ENCODE measurements at places on chromosomes 6 and 20.

DNA sequence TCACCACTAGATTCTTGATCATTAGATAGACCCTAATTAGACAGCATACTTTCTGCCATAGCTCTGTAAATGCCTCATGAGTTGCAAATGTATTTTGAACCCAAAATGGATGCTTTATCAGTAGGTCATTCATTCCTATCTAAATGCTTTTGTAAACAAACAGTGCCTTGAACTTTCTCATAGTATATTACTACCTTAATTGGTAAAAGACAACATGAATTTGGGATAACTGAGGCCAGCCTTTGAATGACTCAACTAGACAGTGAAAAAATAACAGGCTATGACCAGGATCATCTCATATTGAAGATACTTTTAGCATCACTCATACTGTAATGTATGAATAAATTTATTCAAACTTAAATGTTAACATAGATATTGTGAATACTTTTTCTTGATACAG lies 37.0 kb upstream of the PRL start:
- no peak for DNase-seq

DNA sequence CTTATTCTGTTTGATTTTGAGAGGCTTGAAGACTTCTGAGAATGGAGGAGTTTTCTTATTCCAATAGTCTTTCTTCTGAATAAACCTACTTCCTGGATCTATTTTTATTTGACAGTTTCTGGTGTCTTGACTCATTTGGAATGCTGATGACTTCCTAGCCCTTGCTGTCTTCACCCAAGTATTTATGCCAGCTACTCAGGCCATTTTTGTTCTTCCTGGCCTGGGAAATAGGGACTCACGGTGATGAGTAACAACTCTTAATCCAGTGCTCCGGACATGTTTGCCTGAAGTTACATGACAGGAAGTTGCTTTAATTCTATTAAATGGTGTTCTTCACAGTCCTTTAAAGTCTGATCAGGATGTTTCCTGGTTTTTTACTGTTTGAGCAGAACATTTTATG lies 272.1 kb upstream of the EYS start:
- no peak for DNase-seq

GRCh38 chr20:25309395-25310267 lies 61.7 kb downstream of the PYGB start:
- no peak for DNase-seq

DNA sequence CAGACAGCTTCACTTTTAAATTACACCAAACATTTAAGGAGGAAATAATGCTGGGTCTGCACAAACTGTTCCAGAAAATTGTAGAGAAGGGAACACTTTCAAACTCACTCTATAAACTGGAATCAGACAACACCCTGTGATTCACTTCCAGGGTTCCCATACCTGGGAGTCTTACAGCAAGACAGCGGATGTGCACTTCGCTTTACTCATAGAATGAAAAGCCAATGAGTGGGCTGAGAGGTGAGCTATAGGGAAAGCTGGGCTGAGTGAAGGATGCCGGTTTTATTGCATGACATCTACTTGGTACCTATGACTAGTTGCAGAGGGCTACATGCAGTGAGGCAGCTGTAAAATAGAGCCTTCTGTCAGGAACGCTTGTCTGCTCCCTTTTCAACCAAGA lies 152.1 kb downstream of the FNDC1 start:
- DNase-seq, result no peak

DNA sequence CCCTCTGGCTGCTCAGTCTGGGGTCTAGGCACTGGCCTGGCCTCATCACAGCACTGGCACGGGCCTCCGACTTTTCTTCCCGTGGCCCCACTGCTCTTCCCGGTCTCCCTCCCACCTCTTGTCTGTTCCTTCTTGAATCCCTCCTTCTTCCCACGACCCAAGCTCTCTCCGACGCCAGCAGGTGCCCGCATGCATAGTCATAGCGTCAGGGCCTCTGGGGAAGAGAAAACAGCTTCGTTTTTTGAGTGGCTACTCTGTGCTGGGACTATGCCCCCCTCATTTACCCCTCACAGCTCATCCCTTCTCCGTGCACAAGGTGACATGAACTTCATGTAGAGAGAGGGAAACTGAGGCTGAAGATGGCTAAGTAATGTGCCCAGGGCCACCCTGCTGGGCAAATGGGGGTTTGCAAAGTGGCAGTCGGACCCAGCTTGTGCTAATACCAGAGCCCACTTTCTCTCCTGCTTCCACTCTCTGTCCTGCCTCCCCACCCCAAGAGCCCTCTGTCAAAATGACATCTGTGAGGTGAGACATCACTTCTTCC lies 59.2 kb downstream of the SYNJ2 start:
- no peak for DNase-seq

- DNase-seq, result peak; percentile 55
Measured at GRCh38 chr6:16761471-16762267, 409 bp upstream of the ATXN1 start.

DNA sequence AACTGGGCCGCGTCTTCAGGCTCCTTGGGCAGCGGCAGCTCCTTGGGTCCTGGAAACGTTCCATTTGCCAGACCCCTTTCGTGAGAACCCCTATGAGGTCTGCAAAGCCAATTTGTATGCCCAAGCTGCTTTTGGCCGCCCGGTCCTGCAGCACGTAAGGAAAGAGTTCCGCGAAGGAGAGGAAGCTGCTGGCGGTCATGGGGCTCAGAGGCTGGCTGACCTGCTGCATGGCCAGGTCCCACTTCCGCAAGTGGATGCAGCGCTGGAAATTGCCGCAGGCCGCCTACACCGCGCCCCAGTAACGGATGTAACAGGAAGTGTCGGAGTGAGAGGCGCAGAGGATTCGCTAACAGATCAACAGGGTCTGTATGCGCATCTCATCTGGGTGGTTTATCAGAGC lies 18.8 kb downstream of the RFPL4B start:
- DNase-seq, result no peak

GRCh38 chr20:44024820-44025580 lies 110.3 kb downstream of the TOX2 start:
- no peak for DNase-seq

DNA sequence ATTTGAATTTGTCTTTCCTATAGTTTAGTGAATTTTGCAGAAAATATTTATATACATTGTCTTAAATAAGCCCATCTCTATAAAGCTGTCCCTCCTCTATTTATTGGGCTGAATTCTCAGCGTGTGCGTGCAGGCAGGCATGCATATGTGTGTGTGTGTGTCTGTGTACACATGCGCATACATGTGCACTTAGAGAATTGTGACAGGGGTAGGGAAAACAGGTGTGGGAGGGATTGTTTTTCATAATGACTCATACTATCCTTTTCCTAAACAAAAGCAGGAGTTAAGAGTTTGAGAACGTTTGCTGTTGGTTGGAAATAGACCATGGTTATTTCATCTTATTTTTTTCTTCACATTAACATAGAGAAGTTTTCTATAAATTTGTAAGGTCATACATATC lies 43.4 kb upstream of the FABP7 start:
- no peak for DNase-seq

DNA sequence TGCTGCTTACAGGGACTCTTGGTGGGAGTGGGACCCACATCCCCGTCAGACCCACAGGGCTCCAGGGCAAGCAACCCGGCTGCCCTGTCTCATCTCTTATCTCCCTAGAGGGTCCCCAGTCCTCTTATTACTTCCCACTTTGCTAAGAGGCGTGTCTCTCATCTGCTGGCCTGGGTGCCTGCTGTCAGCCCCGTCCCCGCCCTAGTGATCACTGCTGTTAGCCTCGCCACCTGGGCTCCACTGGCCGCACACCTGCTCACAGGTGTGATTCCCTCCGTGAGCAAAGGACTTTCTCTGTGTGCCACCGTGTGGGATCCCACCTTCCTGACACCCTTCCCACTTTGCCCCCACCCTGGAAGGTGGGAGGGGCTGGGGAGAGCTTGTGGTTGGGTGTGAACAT lies 57.6 kb downstream of the TCP11 start:
- DNase-seq, result no peak

- no peak for DNase-seq
Measured at GRCh38 chr20:64144144-64144912, 19.9 kb upstream of the MYT1 start.

DNA sequence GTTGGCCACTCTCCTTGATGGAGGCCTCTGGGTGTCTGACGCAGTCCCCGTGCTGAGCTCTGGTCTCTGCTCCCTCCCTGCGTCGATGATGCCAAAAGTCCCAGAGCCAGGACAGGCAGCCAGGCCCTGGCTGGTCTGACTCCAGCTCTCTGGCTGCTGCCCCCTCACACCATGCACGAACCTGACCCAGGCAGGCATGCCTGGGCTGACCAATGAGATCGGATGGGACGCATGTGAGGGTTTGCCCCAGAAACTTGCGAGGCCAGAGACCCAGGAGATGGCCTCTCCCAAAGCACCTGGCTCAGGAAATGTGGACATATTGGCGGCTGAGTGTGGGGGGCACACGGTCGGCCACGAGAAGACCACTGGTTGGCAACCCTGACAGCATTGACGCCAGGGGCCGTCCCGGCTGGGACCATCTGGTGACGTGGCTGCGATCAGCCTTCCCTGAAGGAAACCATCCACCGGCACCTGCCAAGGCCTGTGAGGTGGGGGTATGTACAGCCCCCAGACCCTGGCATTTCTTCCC lies 51.2 kb upstream of the FRMD1 start:
- no peak for DNase-seq

- DNase-seq, result no peak
Measured at GRCh38 chr6:63609231-63609630, 26.4 kb upstream of the PHF3 start.

DNA sequence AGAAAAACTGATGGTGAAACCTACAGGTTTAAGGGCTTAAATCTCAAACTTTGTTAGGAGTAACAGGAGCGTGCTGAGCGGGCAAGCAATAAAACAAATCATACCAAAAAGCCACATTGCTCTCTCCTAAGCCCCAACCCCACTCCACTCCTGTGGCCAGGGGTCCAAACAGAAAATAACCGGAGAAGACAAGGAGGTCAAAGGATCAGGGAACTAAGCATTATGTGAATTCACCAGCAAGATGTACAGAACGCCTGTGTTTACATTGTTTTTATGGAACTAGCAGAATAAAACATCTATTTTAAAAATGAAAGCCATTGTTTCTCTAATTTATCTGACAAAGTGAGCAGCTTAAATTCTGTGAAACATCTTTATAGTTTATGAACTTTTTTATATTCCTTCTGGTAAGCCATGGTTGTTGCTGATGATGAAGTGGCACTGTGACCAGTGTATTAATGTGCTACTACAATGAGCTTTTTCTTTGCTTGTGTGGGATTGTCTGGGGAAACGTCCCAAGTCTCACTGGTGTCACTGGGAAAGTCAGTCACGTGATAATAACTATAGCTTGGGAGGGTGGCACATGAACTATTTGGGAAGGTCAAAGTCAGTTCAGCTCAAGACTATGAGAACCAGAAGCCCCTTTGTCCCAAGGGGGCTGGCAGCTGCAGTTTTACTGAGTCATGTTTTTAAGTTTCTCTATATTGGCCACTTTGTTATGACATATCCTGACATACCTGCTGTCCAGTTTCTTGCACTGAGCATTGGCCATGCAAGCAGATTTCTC lies 9.8 kb downstream of the FAM210B start:
- DNase-seq, result no peak

- peak; percentile 24 for DNase-seq
Measured at GRCh38 chr6:26521600-26522391, 16.4 kb upstream of the HMGN4 start.

DNA sequence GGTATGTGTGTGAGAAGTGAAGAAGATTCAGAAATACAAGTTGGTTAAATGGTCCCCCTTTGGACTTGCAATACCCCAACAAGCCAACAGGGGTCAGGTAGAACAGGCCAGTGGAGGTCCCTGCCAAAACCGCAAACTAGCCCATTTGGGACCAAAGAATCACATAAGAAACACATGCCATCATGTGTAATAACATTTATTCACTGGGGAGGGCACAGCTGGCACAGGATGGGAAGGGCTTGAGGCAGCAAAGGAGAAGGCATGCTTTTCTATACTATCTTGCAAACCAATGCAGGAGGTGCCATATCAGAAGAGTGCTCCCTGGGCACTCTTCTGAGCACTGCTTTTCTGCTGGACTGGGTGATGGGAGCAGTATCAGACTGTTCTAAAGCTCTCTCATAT lies 116.1 kb upstream of the TRAF3IP2 start:
- no peak for DNase-seq

- DNase-seq, result no peak
Measured at GRCh38 chr6:155434096-155434495, 21.5 kb downstream of the NOX3 start.

GRCh38 chr6:142374965-142375733 lies 73.3 kb downstream of the ADGRG6 start:
- DNase-seq, result no peak

DNA sequence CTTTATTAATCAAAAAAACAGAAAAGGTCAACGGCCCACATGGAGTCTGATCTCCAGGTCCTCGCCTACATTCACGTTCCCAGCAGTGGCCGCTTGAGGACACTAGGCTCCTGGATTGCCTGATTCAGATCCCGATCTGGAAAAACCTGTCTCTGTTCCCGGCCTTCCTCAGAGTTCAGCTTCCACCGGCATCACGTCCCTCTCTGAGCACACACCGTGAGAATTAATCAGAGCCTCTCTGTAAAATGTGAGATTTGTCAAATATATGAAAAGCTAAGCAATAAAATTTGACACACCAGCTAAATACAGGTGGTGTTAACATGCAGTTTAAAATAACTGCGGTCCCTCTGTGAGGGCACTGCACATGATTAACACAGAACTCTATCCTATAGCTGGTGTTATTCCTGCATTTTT lies 122.8 kb upstream of the COL21A1 start:
- DNase-seq, result no peak

DNA sequence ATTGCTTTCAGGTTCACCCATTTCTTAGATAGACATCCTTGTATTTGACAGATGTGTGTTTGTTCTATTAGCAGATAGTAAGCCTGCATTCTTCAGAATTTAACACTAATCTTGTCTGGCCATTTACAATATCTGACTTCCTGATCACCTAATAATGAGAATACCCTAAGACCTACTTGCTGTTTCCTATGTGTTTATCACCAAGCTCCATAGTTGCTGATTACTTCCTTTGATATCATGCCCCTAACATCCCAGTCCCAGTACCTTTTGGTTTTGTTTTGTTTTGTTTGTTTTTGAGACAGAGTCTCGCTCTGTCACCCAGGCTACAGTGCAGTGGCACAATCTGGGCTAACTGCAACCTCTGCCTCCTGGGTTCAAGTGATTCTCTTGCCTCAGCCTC lies 143.6 kb upstream of the DST start:
- no peak for DNase-seq

DNA sequence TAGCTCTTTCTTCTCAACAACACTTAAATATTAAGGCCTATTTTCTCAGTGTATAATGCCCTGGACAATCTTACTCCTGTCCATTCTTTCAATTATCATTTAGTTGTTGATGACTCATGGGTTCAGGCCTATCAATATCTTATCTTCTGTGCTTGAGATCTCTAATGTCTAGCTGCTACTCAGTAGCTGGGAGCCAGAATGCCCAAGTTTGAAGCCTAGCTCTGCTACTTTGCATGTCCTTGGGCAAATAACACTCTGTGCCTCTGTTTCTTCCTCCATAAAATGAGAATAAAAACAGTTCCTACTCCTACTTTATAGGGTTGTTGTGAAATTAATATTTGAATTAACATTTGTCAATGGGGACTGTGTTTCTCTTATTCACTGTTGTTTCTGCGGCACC lies 69.5 kb downstream of the MAN1A1 start:
- no peak for DNase-seq

GRCh38 chr20:17282501-17282900 lies 55.7 kb downstream of the PCSK2 start:
- DNase-seq, result no peak

- DNase-seq, result no peak
Measured at GRCh38 chr6:122746688-122747087, 32.8 kb upstream of the FABP7 start.

GRCh38 chr6:159687341-159687740 lies 5.7 kb downstream of the SOD2 start:
- no peak for DNase-seq
